ENCODE measurements at places on chromosomes 1 and 21. TPM values are rescaled to one million over a fixed set of nuclear protein-coding genes. Genes with fewer than 3 reads are reported as not detected.

DNA sequence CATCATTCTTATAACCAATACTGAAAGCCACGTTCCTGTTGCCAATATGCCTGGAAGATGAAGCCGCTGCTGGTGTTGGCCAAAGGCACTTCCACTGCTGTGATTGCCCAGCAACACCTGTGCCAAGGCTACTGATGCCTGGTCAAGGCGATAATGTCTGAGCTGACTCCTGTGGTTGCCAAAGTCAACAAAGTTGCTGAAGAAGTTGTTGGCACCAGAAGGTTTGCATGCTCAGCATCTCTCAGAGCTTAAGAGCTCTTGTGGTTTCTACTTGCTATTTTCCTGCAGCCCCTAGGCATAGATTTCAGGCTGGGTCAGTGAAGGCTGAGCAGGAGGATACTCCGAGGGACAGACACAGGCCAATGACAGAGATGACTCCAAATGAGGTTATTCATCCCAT is 63.4 kb upstream of the RAB3GAP2 start:
- no peaks in the 10 kb centered on the region for H3K36me3 ChIP-seq

GRCh38 chr1:41259221-41259620 is 17.1 kb upstream of the SCMH1 start:
- no peaks in the 10 kb centered on the region for H3K36me3 ChIP-seq
- H3K27me3 ChIP-seq = peaks cover 19% of the 10 kb centered on the region
- no peak overlapping the region for H3K4me3 ChIP-seq
- DNase-seq = no peak

- no peak for DNase-seq
- H3K36me3 ChIP-seq = peaks cover 27% of the 10 kb centered on the region
- no peak overlapping the region for H3K4me3 ChIP-seq
- H3K4me1 ChIP-seq = peaks cover 46% of the 10 kb centered on the region
These were observed 116.1 kb downstream of the MRPS6 start for GRCh38 chr21:34189506-34189905.

GRCh38 chr1:87939444-87939843 is 610.8 kb downstream of the LMO4 start:
- H3K27me3 ChIP-seq = no peaks in the 10 kb centered on the region
- DNase-seq = no peak
- H3K4me3 ChIP-seq = no peak overlapping the region
- H3K36me3 ChIP-seq = no peaks in the 10 kb centered on the region

DNA sequence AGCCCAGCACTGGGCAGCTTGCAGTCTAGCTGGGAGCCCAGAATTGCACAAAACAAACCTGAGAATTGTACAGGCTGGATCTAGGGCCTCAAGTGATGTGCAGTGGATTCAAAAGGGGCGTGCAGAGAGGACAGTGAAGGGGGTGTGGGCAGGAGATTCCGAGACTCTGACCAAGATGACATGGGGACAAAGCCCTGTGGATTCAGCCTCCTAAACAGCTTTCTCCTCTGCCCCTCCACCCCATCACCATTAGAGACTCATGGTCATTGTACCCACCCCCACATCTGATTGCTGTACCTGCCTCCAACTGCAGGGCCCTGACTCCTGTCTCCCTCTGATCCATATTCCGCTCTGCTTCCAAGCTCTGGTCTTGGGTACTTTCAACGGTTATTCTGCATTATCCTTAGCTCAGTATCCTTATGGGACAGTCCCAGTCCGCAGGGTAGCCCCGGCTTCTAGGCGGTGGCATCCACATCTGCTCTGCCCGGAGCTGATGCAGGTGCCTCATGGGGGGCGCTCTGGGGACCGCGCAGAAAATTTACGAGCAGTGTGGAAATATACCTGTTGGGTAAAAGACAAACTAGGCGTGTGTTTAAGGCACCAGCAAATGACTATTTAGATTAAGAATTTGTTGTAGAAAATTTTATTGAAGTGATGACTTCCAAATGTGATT is 1.7 kb upstream of the BMP8A start:
- H3K4me3 ChIP-seq = no peak overlapping the region
- DNase-seq = no peak
- peaks cover 22% of the 10 kb centered on the region for H3K36me3 ChIP-seq
- peaks cover 31% of the 10 kb centered on the region for H3K27me3 ChIP-seq
- no peak overlapping the region for H3K27ac ChIP-seq

- no peaks in the 10 kb centered on the region for H3K27me3 ChIP-seq
- H3K27ac ChIP-seq = no peak overlapping the region
- H3K4me3 ChIP-seq = no peak overlapping the region
- no peaks in the 10 kb centered on the region for H3K36me3 ChIP-seq
These were observed 330.0 kb upstream of the DEPDC1 start for GRCh38 chr1:68826836-68827235.

- no peak for DNase-seq
- no peak overlapping the region for H3K4me3 ChIP-seq
- no peaks in the 10 kb centered on the region for H3K36me3 ChIP-seq
- peaks cover 5% of the 10 kb centered on the region for H3K4me1 ChIP-seq
These were observed 7.9 kb downstream of the SAMD11 start for GRCh38 chr1:931380-932172.

GRCh38 chr1:201094832-201095231 is 17.4 kb downstream of the CACNA1S start:
- no peak overlapping the region for H3K4me3 ChIP-seq
- no peaks in the 10 kb centered on the region for H3K36me3 ChIP-seq
- no peak overlapping the region for H3K27ac ChIP-seq
- DNase-seq = no peak

GRCh38 chr1:230568676-230569075 is 73.6 kb upstream of the COG2 start:
- no peak for DNase-seq
- H3K27ac ChIP-seq = no peak overlapping the region
- no peak overlapping the region for H3K4me3 ChIP-seq
- peaks cover 26% of the 10 kb centered on the region for H3K27me3 ChIP-seq
- no peaks in the 10 kb centered on the region for H3K4me1 ChIP-seq

DNA sequence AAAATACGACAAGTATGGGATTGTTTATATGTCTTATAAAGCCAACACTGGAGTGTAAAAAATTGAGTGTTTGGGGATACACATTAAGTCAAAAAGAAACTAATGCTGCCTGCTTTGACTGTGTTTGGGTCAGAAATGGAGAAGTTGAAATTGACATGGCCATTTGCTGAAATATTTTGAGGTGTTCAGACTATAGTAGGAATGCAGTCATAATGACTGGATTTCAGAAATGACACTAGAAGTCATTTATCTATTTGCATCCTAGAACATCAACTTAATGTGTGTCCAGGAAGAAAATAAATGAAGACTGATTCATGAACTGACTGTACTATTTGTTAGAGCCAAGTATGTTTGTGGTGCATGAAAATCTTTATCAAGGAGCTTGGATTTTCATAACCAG is 28.4 kb downstream of the RASAL2 start:
- no peaks in the 10 kb centered on the region for H3K27me3 ChIP-seq
- no peaks in the 10 kb centered on the region for H3K4me1 ChIP-seq
- H3K27ac ChIP-seq = no peak overlapping the region
- H3K36me3 ChIP-seq = no peaks in the 10 kb centered on the region
- H3K4me3 ChIP-seq = no peak overlapping the region

GRCh38 chr21:15775291-15775690 is 45.5 kb downstream of the USP25 start:
- H3K4me3 ChIP-seq = no peak overlapping the region
- no peaks in the 10 kb centered on the region for H3K27me3 ChIP-seq
- no peak for DNase-seq
- peaks cover 10% of the 10 kb centered on the region for H3K4me1 ChIP-seq

DNA sequence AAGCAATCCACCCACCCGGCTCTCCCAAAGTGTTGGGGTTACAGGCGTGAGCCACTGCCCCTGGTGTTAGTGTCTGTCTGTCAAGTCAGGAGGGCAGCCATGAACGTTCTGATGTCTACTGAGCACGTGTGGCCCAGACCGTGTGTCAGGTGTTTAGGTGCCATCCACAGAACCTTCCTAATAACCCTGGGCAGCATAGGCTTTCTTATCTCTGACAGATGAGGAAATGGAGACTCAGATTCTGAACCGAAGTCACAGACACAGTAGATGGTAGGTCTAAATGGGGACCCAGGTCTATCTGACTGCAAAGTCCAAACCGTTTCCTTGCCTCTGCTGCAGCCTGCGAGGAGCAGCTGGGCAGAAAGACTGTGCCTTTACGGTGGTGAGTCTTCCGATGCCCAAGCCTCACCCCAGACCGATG is 622 bp upstream of the IL6R start:
- H3K27ac ChIP-seq = peak overlapping the region; percentile 39
- H3K4me3 ChIP-seq = peak overlapping the region; percentile 53
- DNase-seq = no peak
- H3K4me1 ChIP-seq = peaks cover 74% of the 10 kb centered on the region
- H3K36me3 ChIP-seq = no peaks in the 10 kb centered on the region
- peaks cover 33% of the 10 kb centered on the region for H3K27me3 ChIP-seq

DNA sequence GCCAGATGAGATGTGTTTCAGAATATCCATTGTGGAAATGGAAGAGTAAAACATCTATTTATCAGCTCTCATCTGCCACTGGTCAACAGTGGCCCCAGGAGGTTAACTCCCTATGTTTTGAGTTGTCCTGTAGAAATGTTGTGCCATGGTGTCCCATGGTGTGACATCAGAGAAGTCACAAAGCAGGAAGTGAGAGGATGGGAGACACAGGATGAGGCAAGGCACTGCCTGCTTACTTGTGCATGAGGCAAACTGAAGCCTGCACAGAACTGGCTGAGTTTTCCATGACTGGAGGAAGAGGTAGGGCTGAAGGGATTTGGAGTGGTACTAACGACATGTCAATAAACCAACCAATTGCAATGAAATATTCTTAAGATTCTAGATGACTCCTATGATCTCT is 131.5 kb upstream of the ZNF644 start:
- H3K27ac ChIP-seq = no peak overlapping the region
- H3K36me3 ChIP-seq = no peaks in the 10 kb centered on the region
- no peak for DNase-seq
- H3K27me3 ChIP-seq = peaks cover 7% of the 10 kb centered on the region

DNA sequence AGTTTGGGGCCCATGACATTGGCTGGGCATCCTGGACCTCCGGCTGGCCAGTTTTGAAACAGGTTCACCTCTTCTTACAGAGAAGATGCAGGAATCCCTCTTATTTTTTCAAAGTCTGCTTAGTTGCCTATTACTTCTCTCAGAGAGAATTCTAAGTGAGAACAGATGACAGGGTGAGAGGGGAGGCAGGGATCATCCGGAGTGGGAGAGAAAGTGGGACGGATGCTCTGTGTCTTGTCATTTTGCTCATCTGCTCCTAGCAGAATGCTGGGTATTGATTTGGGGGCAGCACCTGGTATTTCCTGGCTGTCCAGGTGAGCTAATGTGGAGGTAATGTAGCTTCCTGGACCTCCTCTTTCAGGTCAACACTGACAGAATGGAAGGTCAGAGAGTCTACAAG is 32.4 kb downstream of the GNG4 start:
- DNase-seq = no peak
- H3K27me3 ChIP-seq = peaks cover 5% of the 10 kb centered on the region
- no peak overlapping the region for H3K27ac ChIP-seq
- H3K36me3 ChIP-seq = no peaks in the 10 kb centered on the region
- H3K4me3 ChIP-seq = no peak overlapping the region
- H3K4me1 ChIP-seq = no peaks in the 10 kb centered on the region

DNA sequence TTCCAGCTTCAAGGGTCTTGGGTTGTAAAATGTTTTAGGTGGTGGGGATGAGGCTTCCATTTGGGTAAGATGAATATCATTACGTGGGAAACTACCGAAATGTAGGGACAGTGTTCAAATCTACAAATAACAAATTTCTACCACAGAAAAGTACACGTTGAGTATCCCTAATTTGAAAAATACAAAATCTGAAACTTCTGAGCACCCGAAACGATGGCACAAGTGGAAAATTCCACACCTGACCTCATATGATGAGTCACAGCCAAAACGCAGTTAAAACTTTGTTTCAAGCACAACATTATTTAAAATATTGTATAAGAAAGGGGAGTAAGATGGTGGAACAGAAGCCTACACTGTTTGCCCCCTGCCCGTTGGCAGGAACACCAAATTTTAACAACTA is 8.8 kb upstream of the HENMT1 start:
- no peak overlapping the region for H3K27ac ChIP-seq
- H3K36me3 ChIP-seq = peaks cover 4% of the 10 kb centered on the region
- no peak for DNase-seq
- peaks cover 2% of the 10 kb centered on the region for H3K27me3 ChIP-seq
- H3K4me3 ChIP-seq = no peak overlapping the region
- peaks cover 20% of the 10 kb centered on the region for H3K4me1 ChIP-seq

Gene FBXO2
- total RNA-seq = 5.6 TPM

Gene TEDDM1
- total RNA-seq = not detected

Gene C1QA
- not detected for total RNA-seq

Gene THEMIS2
- 39.9 TPM for total RNA-seq

Gene EDEM3
- 28.6 TPM for total RNA-seq

Data from activated CD8-positive, alpha-beta T cell treated with anti-CD3 and anti-CD28 coated beads, Interleukin-2, amount 10 ng/mL, durations not matched to agents 7 days and 5 days (primary cell).